ENCODE measurements at places on chromosomes 1 and 21.

- no peak for DNase-seq
Observed at GRCh38 chr21:37615962-37616361, 249.4 kb downstream of the DYRK1A start.

- no peak for DNase-seq
Observed at GRCh38 chr1:14800500-14801076, 202.1 kb downstream of the KAZN start.

- no peak for DNase-seq
Observed at GRCh38 chr1:243587823-243588560, 262.1 kb downstream of the AKT3 start.

DNA sequence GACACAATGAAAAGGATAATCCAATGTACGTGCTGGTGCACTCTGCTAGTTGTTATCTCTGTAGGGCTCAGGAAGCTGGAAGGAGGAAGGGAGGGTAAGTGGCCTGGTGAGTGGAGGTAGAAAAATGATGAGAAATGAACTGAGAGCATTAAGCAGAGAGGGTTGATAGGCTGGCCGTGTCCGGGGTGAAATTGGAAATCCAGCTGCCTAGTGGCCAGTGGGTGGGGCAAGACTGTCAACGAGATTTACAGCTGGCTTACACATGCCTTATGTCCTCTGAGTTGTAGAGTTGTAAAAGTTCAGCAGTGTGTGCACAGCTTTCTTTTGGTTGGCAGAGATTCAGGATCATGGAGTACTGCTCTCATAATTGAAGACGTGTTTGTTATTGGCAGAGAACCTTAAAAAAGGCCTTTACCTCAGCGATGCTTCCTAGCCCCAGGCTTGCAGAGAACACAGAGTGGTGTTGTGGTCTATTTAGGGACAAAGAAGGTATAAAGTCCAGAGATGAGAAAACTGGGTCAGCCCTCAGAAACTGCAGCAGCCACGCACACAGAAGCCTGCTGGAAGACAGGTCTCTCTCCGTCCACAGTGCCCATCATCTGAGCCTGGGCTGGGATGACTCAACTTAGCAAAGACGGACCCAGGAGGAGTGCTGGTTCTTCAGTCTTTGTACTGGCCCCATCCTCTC, 132.4 kb downstream of the EDEM3 start:
- DNase-seq: peak; percentile 64

DNA sequence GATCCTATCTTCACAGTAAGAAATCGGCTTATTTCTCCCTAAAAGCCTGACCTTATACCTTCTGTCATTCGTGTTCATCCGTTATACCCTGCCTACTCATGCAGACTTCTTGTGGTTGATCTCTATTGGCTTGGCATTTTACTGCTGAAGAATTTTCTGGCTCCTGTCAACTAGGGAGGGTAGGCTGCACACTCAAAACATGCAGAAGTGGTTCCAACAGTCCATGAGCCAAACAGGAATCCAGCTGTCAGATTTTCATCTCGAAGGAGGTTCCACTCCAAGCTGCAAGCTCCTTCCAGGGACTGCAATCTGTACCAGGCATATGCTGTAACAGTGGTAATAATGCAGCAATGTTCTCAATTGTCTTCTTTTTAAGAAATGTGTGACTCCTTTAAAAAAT, 10.1 kb downstream of the DNAJC11 start:
- no peak for DNase-seq

DNA sequence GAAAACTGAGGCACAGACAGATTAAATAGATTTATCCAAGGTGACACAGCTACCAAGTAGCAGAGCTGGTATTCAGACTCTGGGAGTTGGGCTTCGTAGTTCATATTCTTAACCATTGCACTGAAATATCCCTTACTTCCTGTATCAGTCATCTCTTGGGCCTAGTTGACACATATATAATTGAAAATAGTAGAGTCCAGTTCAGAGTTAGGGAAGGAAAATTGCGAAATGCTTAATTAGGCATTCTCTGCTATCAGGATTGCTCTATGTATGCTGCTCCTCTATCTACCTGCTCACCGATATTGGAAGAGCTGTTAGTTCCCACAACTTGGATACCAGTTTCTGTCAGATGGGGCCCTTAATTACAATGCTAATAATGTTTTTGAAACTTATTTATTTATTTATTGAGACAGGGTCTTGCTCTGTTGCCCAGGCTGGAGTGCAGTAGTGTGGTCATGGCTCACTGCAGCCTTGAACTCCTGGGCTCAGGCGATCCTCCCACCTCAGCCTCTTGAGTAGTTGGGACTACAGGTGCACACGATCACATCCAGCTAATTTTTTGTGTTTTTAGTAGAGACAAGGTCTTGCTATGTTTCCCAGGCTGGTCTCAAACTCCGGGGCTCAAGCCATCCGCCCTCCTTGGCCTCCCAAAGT, 8.2 kb downstream of the RCOR3 start:
- no peak for DNase-seq

- peak; percentile 12 for DNase-seq
Observed at GRCh38 chr21:15659753-15660422, 69.9 kb upstream of the USP25 start.
